Left ventricle myocardium superior (tissue), 1 donor: ENCODE measurements at places on chromosomes 6 and 20. TPM values are rescaled to one million over a fixed set of nuclear protein-coding genes. Genes with fewer than 3 reads are reported as not detected.

The SYCP2L gene
- 1.1 TPM for total RNA-seq

The POPDC3 gene
- 59.2 TPM for total RNA-seq

- no peak for DNase-seq
Measured at GRCh38 chr6:21827425-21828202, 234.1 kb downstream of the SOX4 start.

GRCh38 chr6:15026832-15027231, 219.0 kb upstream of the JARID2 start:
- no peak for DNase-seq

The CRISP2 gene
- total RNA-seq: not detected

GRCh38 chr6:155693573-155694418, 238.2 kb upstream of the NOX3 start:
- DNase-seq: no peak

GRCh38 chr6:55869674-55870073, 5.7 kb downstream of the BMP5 start:
- no peak for DNase-seq

- no peak for DNase-seq
Measured at GRCh38 chr6:152750694-152751093, at the start of gene VIP. Gene VIP, plus strand, starts transcription at chr6:152750797. Its CDS starts 1,381 bp downstream, at chr6:152752178.

GRCh38 chr6:46626228-46626909, 26.2 kb downstream of the CYP39A1 start:
- DNase-seq: no peak

The IPCEF1 gene
- total RNA-seq: 1.7 TPM

DNA sequence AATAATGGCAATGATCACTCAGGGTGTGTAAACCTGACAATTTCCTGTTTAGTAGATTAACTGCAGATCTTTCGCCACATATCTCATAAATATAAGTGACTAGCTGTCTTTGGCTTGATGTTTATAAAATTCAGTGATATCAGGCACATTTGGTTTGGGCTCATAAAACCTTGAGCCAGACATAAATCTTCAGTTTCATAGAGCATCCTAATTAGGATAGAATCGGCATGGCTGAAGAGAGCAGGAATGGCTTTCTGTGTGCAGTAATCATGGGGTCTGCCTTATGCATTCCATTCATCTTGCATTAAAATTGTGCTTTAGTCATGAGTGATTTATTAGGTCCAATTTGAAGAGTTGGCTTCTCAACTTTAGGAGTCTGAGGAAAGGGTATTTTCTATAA, 27.2 kb downstream of the AIG1 start:
- no peak for DNase-seq
